Cerebellar cortex (tissue), 1 donor: ENCODE measurements at places on chromosomes 5 and 9.

DNA sequence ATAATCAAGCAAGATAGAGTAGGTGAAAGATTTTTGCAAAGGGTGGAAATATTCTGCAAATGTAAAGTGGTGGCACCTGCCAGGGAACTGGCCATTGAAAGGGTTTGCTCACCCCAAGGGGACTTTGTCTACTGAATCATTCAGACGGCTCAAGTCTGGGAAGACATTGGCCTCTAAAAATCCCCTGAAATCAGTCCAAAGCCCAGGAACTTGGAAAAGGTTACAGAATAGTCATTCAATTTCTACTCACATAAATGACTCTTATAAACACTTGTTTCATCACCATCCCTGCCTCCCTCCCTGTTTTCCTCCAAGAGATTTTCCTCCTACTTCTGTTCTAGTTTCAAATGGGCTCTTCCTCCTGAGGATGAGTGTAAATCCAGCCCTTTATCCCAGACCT, 28.5 kb downstream of the ZNF366 start:
- DNase-seq = peak; percentile 5

GRCh38 chr5:78112931-78113330, 181.6 kb downstream of the AP3B1 start:
- DNase-seq = no peak

DNA sequence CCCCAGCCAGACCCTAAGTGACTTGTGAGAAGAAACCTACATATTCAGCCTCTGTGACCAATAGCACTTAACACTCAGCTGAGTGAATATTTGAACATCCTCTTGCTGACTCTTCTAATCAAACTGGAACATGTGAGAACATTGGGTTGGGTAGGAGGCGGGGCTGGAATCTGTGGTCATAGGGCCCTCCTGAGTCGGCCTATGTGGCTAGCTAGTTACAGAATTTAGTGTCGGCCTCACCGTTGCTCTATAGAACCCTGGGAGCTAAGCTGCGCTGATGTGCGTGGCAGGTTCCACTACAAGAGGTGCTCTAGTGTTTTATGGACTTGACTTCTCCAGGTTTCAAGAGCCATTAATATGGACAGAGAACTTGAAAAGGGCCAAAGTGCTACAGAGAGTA, 138.8 kb downstream of the DROSHA start:
- DNase-seq = no peak

DNA sequence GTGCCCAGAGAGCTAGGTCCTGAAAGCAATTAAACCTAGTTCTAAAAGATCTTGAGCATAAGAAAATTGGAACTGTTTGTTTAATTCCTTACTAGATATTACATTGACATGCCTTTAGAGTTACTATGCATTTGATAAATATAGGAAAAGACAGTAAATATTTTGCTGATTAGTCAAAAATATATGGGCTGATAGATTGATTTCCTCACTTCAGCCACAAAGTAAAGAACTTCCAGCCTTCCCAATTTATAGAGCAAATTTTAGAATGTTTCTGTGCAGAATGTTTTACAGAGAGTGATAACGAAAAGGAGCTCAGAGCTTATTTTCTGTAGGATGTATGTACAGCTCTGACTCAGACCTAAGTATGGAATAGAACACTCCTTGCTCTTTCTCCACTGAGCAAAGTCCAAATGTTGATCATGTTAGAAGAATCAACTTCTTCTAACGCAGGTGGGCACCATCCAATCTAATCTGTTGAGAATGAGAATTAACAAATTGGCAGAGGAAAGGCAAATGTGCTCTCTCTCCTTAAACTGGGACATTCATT, 72.9 kb upstream of the PAM start:
- DNase-seq = no peak

- DNase-seq = peak; percentile 86
Observed at GRCh38 chr5:95238560-95239325, 46.2 kb downstream of the MCTP1 start.

DNA sequence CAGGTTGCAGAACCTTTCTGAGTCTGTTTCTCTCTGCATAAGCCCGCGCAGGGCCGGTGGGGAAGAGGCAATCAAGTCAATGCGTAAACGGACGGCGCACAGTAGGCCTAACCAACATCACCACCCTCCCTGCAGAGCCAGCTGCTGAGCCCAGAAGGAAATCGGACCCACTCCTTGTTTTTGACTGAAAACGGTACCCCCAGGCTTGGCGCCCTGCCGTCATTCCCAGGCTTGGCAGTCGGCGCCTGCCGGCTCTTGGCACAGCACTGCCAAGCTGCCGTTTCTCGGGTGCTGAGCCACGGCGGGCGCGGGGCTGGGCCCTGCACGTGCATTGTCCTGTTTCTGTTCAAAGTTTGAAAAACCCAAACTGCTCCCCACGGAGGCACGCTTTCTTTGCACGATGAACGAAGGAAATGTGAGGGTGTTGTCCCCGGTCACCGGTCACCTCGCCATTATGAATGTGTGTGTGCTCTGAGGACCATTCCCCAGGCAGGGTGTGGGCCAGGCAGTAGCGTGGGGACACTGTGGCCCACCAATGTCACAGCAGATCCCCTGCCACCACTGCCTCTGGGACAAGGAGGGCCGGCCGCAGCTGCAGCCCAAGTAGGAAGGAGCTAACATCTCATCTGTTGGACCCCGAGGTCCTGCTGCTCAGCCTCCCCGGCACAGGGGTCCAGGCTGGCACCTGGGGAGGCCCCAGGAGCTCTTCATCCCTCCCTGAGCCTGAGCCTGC, 20.1 kb downstream of the FIBCD1 start:
- DNase-seq = no peak

DNA sequence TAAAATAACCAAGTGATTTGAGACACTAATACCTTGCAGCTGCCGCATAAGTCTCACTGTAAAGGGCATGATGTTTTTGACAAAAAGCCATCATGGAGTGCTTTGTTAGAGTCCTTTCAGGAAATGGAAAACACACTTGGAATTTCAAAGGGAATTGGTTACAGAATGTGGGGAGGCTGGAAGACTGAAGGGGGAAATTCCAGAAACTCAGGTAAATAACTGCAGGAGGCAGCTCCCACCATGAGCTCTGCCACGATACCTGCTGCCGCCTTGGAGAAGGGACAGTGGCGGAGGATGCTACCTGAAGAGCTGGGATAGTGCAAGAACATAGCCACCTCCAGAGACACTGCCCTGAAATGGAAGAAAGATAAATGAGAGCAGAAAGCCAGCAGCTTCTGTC, 66.9 kb downstream of the PRKACG start:
- no peak for DNase-seq

- DNase-seq = peak; percentile 3
Observed at GRCh38 chr5:32707418-32707997, 3.6 kb upstream of the NPR3 start.

- DNase-seq = no peak
Observed at GRCh38 chr5:180910182-180910581, 11.2 kb downstream of the BTNL8 start.

- DNase-seq = no peak
Observed at GRCh38 chr5:71588533-71588885, 1.4 kb downstream of the MCCC2 start.

- DNase-seq = peak; percentile 93
Observed at GRCh38 chr5:138874771-138875551, at the start of gene LRRTM2. TSS of gene LRRTM2 (minus strand) at chr5:138875335. CDS start at chr5:138874911, 424 bp downstream.

GRCh38 chr5:174222891-174223290, 177.4 kb downstream of the NSG2 start:
- no peak for DNase-seq

DNA sequence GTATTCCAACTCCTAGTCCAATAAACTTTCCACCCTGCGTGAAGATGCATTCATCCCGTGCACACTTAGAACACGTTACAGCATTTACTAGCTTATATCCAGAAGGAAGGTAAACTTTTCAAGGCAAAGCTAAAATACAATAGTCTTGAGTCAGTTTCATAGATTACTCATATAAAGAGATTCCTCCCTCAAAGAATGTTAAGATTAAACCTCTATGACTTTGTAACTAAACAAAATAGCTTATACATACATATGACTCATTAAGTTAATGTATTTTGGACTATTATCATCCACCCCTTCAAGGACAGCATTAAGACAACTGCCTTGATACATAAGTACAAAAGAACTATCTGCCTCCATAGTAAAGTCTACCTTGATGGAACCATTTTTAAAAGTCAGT, 36.1 kb downstream of the TLE1 start:
- no peak for DNase-seq

DNA sequence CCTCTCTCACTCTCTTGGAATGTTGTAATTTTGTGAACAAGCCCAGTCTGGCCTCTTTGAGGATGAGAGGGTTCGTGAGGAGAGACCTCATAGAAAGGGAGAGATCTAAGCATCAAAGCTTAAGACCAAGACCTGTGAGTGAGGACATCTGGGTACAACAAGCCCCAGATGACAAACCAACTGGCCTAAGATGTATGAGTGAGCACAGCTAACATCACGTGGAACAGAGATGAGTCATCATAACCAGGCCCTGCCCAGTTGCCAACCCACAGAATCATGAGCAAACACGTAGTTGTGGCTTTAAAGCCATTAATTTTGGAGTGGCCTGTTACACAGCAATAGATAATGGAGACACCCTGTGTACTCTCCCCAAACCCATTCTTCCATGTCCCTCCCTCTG, 439.1 kb upstream of the KIF2A start:
- no peak for DNase-seq

- no peak for DNase-seq
Observed at GRCh38 chr9:3827175-3827574, 301.4 kb upstream of the RFX3 start.

- no peak for DNase-seq
Observed at GRCh38 chr5:98307811-98308210, 465.7 kb upstream of the RGMB start.
